ENCODE measurements at places on chromosomes 7 and 10.
A peak's percentile ranks its signal among the peaks of the same experiment; 100 is the strongest.

DNA sequence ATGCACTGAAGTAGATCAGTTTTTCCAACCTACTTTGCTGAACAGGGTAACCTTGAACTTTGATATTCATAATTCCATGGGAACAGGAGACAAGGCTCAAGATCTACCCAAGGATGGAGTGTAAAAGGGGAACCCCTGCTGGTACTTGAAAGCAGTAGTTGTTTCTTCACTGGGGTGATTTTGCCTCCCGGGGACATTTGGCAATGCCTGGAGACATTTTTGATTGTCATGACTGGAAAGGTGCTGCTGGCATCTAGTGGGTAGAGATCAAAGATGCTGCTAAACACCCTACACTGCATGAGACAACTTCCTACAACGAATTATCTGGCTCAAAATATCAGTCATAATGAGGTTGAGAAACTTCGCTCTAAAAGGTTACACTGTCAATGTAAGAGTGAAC lies 214.8 kb upstream of the CTBP2 start:
- peak; percentile 2 for DNase-seq

GRCh38 chr7:80699045-80699638 lies 60.7 kb downstream of the CD36 start:
- DNase-seq: peak; percentile 76

DNA sequence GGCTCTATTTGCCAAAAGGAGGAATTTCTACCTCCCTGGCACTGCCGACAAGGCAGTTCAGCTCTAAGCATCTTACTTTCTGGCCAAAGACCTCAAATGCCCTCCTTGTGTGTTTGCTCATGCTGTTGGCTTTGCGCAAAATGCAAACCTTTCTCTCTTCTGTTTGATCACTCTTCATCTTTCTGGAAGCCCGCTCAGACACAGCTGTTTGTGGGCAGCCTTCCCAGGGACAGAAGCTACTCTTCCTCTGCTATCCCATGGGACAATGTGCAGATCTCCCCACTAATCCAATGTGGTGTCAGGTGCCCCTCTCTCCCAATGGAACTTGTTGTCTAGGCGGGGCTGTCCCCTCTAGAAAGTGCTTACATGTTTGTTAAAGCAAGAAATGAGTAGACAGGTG lies 278.7 kb downstream of the CCSER2 start:
- no peak for DNase-seq

GRCh38 chr7:156578978-156579430 lies 61.6 kb upstream of the RNF32 start:
- no peak for DNase-seq

GRCh38 chr10:71283876-71284275 lies 35.2 kb upstream of the SLC29A3 start:
- no peak for DNase-seq

- peak; percentile 97 for DNase-seq
These were observed 39.6 kb downstream of the GRK5 start for GRCh38 chr10:119246862-119247549.

- DNase-seq: no peak
These were observed 84.1 kb upstream of the CXCL12 start for GRCh38 chr10:44468965-44469364.

DNA sequence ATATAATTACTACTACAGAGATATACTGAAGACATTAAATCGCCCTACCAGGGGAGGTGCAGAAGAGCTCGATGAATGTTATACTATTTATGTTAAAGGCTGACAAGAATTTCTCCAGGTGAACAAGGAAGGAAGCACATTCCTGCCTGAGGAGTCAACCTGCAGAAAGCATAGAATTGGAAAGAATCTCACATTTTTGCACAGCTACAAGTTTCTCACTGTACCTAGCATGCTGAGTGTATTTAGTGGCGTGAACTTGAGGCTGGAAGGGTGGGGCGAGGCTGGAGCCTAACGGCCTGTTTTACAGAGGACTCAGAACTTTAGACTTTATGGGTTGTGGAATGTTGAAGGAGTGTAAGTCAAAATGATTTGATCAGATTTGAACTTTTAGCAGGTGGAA lies 373.6 kb upstream of the LRGUK start:
- no peak for DNase-seq

Data from cardiac fibroblast (primary cell).